ENCODE measurements at places on chromosomes 6 and 20.

DNA sequence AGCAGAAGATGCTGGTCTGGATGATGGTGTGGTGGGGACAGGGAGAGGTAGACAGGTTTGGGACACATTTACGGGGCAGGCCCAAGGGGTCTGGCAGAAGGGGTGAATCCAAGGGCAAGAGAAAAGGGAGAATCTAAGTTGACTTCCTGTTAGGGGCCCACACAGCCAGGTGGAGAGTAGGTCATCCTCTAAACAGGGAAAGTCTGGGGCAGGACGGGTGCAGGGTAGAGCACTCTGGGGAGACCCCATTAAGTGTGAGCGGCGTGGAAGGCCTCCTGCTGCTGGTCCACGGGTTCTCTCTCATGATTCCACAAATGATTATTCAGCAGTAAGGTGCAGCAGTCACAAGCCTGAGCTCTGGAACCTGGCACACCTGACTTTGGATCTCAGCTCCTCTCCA, 2.7 kb downstream of the SRXN1 start:
- no peak for DNase-seq

DNA sequence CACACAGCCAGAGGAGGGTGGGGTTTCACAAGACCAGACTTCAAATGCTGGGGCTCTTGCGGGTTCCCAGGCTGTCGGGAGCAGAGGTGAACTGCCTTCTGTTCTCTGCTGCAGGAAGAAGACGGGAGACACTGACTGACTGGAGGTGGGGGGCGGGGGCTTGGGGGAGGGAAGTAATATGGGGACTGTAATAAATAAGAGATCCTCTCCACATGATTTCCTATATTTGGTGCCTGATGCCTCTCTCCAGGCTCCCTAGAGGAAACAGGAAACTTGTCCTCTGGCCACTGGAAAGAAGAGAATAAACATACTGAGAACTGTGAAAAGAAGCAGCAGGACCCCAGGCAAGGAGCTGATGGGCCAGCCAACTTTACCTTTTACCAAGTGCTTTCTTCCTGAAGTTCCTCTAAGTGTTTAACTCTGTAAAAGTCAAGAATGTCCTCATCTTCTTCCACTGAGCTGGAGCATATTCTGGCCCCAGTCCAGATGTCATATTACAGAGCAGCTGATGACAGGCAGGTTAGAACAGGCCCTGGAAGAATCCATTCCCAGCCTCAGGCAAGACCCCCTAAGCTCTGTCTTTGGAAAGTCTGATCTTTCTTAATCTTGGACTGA, 33.2 kb upstream of the ADGRF5 start:
- no peak for DNase-seq

DNA sequence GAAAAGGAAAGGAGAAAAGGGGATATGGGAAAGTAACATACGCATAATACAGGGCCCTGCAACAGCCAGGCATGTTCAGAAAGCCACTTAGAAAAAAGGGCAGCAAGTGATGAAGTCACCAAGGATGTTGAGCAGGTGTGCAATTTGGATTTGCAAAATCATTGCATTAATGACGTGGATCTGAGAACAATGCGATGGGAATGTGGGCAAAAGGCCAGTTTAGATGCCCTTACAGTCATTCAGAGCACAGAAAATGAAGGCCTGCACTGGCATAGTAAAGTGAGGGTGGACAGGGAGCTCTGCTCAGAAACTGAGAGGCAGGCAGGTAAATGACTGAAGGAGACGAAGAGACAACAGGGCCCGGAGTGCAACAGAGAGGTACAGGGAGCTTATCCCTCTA, 123.7 kb upstream of the NHSL1 start:
- DNase-seq = no peak

GRCh38 chr20:4134861-4135379, 119.6 kb upstream of the RNF24 start:
- no peak for DNase-seq

GRCh38 chr6:136429264-136430065, 120.8 kb downstream of the MAP7 start:
- DNase-seq = no peak

DNA sequence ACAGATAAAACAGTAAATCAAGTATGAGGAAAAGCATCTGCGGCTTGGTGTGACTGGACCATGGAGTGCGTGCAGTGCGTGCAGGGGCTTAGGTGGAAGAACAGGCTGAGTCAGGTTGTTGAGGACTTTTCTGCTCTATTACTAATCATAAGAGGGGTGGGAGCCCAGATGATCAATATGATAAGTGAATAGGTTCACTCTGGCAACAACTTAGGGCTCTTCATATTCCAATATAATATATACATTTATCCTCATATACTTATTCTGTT, 56.4 kb downstream of the PDE10A start:
- no peak for DNase-seq

DNA sequence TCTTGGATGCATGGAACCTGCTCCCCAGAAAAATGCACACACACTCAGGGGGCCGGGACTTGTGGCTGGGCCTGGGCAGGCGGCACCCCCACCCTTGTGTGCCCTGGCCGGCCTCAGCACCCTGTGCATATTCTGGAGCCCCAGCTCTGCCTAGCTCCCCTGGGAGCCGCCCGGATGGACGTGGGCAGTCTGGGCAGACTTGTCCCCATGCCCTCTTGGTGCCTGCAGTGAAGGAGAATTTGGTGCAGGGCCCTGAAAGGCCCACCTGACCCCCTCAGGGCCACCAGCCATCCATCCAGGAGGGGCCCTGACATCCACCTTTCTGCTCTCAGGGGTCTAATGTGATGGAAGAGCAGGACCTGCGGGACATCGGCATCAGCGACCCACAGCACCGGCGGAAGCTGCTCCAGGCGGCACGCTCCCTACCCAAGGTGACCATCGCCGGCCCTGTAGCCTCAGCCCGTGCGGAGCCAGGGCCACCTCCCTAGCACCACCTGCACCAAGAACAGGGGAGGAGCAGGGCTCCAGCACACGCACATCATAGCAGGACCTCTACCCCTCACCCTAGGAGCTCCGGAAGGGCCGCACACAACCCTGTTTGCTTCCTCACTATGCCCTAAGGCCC, 62.8 kb downstream of the TCP11 start:
- no peak for DNase-seq

DNA sequence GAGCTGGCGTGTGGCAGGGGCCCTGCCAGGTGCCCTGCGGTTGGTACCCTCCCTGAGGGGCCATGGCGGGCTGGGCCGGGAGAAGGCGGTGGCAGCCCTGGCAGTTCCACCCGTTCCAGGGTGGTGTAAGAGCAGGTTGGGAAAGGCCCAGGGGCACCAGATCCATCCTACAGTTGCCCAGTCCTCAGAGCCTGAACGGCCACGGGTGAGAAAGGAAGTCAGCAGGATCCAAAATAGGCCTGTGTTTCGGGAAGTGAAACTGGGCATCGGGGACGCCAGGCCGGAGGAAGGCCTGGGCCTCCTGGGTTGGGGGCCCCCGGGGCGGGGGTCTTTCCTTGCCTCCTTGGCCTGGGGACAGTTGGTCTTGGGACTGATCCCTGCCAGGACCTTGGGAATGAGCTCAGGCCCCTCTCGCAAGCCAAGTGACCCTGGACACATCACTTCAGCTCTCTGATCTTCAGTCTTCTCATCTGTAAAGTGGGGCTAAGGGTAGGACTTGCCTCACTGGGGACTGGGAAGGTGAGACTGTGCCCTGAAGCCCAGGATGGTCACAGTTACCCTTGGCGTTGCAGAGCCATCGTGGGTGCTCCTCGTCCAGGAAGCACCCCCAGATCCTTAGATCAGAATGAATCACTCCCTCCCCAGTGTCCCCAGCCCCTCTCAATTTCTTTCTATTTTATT, 18.1 kb upstream of the NOL4L start:
- no peak for DNase-seq

GRCh38 chr6:31038559-31038958, 28.3 kb downstream of the MUC22 start:
- DNase-seq = no peak

GRCh38 chr6:26432627-26433201, 7.6 kb upstream of the BTN3A3 start:
- no peak for DNase-seq

DNA sequence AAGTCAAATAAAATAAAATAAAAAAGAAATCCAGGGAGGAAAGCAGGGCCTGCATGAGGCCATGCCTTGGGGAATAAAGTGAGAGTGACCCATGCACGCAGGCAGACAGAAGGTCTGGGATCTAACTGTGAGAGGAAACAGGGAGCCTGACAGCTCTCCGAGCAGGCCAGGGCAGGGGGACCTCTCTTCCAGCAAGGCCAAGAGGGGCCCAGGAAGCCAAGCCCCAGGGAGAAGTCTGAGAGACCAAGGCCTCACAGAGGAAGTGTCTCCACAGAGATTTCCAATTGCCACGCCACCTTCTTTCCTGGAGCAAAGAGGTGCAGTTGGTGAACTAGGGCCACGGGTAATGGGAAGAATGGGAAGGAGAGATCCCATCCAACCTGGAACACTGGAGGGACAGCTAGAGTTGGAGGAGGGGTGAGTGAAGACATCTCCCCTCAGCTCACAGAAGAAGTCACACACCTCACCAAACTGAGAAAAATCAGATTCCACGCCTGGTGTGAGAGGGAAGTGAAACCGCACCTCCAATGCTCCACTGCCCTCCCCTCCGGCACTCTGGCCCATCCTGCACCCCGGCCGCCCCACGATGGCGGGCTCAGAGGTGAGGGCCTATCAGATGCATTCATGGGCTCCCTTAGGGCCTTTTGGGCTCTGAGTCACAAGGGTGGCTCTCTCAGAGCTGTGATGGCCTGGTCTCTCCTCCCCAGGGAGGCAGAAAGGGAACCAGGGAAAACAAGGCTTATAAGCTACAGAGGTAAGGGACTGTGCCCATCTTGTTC, 25.1 kb upstream of the TAF8 start:
- no peak for DNase-seq

DNA sequence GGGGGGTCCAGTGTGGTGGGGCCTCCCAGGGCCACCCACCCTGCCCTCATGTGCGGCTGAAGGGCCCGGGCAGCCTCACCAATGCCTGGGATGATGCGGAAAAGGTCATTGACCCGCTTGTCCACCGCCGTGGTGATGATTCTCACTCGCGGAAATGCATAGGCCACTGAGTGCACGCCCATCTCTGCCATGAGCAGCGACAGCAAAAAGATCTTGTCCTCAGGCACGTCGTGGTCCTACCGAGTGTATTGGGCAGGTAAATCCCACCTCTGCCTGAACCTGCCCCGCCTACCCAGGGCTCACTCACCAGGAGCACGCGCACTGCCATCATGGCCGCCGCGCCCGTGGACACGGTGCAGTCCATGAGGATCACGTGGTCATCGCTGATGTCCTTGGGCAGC, 16.1 kb downstream of the UCKL1 start:
- DNase-seq = no peak

DNA sequence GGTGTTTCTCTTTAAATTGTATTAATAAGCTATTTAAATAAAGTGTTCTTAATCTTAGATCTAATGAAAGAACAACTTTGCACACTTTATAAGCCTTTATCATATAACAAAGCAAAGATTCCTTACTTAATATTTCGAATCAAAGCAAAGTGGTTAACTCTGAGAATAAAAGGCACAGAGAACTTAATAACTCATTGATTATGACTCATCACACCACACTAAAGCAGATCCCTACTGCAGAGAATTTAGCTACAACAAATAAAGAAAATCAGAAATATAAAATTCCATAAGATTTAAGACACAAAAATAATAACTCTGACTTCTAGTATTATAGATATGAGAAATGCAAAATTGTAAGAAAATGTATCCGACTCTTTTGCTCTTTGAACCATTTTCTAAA, 135.6 kb upstream of the RUNX2 start:
- no peak for DNase-seq

GRCh38 chr6:4906293-4907276, 97.3 kb downstream of the RPP40 start:
- DNase-seq = no peak

DNA sequence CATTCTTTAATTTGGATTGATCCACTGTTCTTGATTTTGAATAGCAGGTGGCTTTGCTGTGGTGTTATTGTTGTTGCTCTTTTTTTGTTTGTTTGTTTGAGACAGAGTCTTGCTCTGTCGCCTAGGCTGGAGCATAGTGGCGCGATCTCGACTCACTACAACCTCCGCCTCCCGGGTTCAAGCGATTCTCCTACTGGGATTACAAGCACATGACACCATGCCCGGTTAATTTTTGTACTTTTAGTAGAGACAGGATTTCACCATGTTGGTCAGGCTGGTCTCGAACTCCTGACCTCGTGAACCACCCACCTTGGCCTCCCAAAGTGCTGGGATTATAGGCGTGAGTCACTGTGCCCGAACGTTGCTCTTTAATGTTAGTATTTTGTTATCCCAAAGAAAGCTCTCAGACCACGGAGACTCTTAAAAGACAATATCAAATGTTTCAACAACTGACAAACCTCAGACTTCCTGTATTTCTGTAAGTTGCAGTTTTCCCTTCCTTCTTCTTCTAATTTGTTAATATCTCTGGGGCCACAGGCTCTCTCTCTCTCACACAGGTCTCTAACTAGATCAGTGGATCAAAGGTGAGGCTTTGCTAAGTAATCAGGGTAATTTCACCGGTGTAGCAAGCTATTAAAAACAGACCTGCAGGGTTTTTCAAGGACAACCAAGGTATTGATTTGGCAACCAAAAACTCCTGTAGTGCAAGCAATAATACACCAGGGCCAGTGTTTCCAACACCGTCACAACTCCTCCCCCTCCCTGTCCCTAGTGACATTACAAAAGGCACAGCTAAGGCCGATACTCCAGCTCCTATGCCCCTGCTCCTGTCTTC, 48.8 kb upstream of the ZNF217 start:
- no peak for DNase-seq

- no peak for DNase-seq
Observed at GRCh38 chr6:158503222-158503621, 56.7 kb upstream of the TMEM181 start.

GRCh38 chr6:35677456-35677855, 11.3 kb downstream of the FKBP5 start:
- DNase-seq = no peak

- DNase-seq = no peak
Observed at GRCh38 chr6:69044534-69044933, 409.5 kb downstream of the ADGRB3 start.

GRCh38 chr6:166253778-166254204, 54.4 kb downstream of the PRR18 start:
- no peak for DNase-seq

- DNase-seq = no peak
Observed at GRCh38 chr6:167485186-167485978, 160.5 kb downstream of the TTLL2 start.

DNA sequence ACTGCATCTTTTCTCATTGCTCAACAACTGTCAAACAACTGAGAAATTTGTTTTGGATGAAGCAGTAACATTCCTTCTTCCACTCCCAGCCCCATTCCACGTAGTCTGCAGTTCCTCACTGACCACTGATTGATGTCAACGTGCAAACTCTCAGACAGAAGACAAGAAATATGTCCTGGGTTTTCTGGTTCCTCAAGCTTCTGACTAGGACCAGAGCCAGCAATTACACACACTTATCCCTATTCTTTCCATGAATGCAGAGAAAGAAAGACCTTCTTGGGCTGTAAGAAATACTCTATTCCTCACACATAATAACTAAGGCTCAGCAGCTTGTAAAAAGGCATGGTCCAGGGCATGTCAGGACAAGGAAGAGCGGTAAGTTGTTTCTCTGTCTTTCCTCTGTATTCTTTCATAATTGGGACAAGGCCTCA, 790.1 kb upstream of the SLC35B3 start:
- DNase-seq = no peak
